Fibroblast of the aortic adventitia (primary cell): ENCODE measurements at places on chromosomes 1 and 21.

- no peak for DNase-seq
Measured at GRCh38 chr1:145995964-145996432, 381 bp downstream of the TXNIP start.

DNA sequence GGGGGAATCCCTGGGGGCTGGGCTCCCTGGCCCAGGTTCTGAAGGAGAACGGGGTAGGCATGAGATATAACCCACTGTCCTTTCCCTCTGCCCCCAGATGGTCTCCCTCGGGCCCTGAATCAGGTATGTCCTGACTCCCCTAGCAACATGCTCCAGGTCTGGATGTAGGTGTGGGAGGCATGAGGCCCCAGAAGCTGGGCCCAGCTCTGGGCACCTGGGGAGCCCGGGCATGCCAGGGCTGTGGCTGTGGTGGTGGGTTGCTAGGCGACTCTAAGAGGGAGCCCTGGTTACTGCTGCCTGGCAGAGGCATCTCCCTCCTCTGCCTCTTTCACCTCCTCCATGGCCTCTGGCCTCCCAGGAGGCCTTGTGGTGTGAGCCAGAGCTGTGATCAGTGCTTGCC, 16.2 kb downstream of the FOXO6 start:
- DNase-seq: no peak

GRCh38 chr21:45985471-45986315, 4.1 kb downstream of the COL6A1 start:
- DNase-seq: no peak

DNA sequence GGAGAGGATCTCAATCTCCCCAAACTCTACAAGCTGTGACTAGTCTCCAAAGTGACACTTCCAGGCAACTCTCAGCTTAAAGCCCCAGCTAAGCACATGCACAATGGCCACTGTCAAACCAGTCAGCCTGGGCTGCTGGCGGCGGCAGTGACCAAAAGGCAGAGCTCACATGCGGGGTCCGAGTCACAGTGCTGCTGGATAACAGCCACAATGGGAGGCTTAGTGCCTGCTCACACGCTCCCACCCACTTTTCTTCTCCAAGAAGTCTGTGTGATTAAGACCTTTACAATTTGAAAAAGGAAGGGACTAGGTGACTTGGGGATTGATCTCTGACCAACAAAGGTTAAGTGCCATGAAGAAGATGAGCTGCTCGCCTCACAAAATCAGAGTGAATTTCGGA, 16.8 kb downstream of the RIPK4 start:
- peak; percentile 7 for DNase-seq

GRCh38 chr1:110068646-110069403, 1.6 kb downstream of the ALX3 start:
- peak; percentile 13 for DNase-seq
